ENCODE measurements at places on chromosomes 1 and 21.

DNA sequence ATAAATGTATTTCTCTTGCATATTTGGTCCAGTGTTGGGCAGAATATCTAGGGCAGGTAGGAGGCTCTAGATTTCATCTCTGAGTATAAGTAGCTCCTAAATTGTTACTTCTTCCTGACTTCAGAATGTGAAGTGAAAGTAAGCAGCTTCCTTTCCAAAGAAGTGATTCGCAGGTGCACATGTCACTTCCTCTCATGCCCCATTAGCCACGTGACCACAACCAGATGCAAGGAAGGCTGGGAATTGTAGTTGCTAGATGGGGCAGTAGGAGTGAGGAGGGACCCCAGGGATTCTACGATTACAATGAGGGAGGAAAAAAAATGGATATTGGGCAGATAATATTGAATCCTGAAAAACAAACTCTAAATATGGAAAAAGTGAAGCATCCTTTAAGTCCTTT, 113.2 kb upstream of the CYYR1 start:
- DNase-seq, result no peak

DNA sequence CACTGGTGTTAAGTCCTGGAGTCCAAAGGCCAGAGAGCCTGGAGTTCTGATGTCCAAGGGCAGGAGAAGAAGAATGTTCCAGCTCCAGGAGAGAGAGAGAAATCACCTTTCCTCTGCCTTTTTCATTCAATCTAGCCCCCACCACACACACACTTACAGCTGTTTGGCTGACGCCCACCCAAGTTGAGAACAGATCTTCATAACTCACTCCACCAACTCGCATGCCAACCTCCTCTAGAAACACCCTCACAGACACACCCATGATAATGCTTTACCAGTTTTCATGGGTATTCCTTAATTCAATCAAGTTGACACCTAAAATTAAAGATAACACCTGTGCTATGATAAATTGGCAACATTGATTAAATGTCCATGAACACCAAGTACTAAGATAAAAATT, 42.0 kb downstream of the MNDA start:
- no peak for DNase-seq

DNA sequence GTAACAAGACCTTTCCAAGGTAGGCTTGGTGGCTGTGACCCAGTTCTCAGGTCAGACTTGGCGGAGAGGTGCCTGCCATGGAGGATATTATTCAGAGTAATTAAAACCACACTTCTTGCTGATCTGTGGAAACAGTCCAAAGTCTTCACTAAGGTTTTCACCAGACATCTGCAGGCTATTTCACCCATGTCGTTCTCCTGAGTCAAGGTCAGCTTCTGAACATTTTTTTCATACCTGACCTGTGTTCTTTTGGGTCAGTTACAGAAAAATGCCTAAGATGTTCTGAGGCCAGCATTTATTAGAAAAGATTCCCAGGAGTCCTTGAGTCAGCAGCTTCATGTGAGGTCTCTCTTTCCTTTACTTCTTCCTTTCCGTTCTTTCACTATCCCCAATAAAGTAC, 54.9 kb downstream of the RGL1 start:
- DNase-seq, result no peak

DNA sequence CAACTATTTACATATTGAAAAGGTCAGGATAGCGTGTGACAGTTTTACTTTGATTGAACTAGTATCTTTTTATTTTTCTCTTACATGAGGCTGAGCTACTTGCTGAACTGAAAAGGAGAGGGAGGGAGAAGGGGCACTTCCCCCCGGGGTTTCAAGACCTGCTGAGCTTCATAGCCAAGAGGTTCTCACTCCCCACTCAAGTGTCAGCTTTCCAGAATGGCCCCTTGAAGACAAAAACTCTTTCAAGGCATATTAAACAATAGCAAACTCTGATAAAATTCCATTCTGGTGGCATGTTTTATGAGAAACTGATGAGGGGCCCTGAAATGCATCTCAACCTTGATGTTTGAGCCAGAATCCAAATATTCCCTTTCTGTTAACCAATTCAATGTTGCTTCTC, 143.0 kb downstream of the KAZN start:
- no peak for DNase-seq

- no peak for DNase-seq
Measured at GRCh38 chr1:25198663-25199252, 33.5 kb downstream of the SYF2 start.

- DNase-seq, result no peak
Measured at GRCh38 chr1:197987294-197987693, 70.1 kb downstream of the LHX9 start.

DNA sequence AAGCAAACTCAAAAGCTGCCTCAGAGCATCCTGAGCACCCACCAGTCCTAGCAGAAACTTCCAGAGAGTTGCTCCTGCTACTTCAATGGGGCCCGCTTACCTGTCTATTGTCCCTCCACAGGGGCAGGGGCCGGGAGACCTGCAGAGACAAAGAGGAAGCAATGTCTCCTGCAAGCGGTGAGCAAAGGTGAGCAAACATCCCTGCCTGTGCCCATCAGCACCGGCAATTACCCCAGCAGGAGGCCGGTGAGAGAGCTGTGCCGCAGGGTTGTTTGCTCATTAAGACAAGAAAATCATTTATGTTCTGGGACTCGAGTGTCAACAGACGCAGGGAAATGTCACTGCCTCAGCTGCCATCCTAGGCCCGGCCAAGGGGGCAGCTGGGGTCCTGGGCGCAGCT, 53.8 kb upstream of the TARDBP start:
- DNase-seq, result no peak

GRCh38 chr1:159098596-159098995, 22.0 kb upstream of the AIM2 start:
- DNase-seq, result no peak

- DNase-seq, result no peak
Measured at GRCh38 chr1:76669624-76670315, 197.5 kb upstream of the ST6GALNAC5 start.

- no peak for DNase-seq
Measured at GRCh38 chr1:84103197-84103992, 40.7 kb upstream of the PRKACB start.

GRCh38 chr21:45285266-45285931, 2.3 kb downstream of the POFUT2 start:
- DNase-seq, result no peak

GRCh38 chr1:1334835-1335234, 3.8 kb downstream of the TAS1R3 start:
- DNase-seq, result no peak

DNA sequence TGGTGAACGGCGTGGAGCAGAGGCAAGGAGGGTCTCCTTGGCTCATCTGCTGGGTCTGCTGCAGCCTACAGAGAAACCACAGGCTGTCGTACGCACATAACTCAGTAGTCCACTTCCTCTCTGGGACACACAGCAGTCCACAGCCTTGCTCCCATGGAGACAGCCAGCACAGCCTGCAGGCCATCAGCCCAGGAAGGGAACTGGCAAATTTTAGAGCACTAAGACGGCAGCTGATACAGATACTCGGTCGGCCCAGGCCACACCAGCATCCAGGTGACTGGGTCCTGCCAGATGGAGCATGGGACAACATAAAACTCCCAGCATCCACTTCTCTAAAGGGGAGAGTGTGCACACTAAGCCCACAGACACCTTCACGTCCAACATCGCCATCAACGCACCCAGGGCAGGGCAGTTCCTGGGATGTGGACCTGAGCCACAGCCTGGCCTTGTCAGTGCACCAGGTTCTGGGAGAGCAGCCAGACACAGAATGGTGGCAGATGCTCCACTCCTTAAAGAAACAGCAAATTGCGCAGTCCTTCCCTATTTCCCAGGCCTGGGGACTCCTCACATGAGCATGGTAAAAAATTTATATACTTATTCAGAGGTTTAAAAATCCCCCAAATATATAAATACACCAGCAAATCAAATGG, 247.1 kb upstream of the RAB4A start:
- DNase-seq, result no peak

DNA sequence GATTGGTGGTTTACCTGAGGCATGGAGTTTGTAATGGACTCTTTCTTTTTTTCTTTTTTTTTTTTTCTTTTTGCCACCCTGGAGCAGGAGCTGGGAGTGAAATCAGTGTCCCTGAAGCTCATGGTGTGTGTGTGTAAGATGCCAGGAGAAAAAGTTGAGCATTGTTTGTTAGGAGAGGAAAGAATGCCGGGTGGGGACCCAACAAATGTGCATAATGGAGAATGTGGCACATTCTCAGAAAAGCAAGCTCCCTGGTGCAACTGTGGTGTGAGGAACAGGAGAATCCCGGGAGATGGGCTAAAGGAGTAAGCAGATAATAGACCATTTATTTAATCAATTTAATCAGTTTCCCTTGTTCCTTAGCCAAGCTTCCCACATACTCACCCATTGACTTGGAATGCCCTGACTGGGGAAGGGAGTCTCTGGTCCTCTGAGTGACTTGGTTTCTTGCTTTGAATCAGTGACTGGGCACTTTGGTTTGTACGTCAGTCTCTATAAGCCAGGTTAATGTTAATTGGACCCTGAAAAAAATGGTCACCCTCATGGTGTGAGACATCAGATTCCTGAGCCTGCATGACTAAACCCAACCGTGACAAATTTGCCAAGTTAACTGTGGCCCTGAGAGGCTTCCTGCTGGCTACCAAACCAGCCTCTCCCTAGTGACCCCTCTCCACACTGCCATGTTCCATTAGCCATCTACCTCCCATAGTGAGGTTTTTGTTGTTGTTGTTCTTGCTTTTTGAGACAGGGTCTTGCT, 43.9 kb upstream of the ITPKB start:
- DNase-seq, result no peak

DNA sequence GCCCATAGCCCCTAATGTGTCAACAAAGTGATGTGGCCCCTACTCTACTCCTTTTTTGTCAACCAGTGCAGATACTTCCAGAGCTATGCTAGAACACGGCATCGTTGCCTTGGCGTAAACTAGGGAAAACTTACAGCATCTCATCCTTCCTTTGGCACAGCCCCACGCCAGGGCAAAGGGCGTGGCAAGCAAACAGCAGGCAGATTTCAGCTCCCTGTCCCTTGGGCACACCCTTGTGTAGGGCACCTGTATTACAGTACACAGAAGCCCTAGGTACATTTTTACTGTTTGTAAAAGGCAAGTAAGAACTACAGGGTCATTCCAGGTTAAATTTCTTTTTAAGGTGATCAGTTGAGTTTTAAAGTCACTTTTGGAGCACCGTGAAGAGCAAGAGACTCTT, 29.3 kb downstream of the PRDX6 start:
- no peak for DNase-seq

DNA sequence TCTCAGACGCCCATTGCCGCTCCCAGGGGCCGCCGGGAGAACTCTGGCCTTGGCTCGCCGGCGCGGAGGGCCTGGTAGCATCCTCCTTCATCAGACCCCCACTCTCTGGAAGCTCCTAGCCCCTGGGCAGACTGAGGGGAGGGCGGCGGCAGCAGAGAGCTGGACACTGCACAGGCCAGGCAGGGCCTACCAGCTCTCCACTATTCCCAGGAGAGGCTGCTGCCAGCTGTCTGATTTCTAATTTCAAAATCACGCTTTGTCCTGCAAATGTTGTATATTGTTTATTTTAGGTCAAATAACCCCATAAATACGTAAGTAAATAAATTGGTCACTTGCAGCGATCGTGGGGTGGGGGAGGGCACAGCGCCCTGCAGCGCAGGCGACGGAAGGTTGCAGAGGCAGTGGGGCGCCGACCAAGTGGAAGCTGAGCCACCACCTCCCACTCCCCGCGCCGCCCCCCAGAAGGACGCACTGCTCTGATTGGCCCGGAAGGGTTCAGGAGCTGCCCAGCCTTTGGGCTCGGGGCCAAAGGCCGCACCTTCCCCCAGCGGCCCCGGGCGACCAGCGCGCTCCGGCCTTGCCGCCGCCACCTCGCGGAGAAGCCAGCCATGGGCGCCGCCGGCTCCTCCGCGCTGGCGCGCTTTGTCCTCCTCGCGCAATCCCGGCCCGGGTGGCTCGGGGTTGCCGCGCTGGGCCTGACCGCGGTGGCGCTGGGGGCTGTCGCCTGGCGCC, at the start of gene MTARC1:
Gene MTARC1, plus strand, starts transcription at position 577 of the 732 bp plus-strand sequence. Its CDS starts 32 bp downstream, at position 609.
- no peak for DNase-seq

- DNase-seq, result no peak
Measured at GRCh38 chr1:41481109-41481775, 3.2 kb downstream of the EDN2 start.

GRCh38 chr1:229710746-229711145, 84.7 kb downstream of the URB2 start:
- DNase-seq, result no peak

GRCh38 chr1:67755619-67756018, 70.6 kb downstream of the GADD45A start:
- no peak for DNase-seq

DNA sequence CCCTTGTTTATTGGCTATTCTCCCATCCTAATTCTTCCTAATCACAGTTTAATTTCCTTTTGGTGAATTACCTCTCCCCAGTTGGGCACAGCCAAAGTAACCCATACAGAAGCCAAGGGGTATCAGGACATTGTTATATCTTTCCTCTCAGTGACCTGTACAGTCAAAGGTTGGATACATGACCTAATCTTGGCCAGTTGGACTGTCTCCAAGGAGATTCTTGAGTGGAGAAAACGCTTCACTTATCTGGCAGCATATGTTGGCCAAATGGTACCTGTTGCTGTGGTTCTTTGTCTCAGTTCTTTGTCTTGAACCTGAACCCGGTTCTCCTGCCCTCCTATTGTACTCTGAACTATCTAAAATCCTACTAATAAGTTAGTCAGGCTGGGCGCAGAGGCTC, 15.3 kb upstream of the TBCE start:
- DNase-seq, result no peak

DNA sequence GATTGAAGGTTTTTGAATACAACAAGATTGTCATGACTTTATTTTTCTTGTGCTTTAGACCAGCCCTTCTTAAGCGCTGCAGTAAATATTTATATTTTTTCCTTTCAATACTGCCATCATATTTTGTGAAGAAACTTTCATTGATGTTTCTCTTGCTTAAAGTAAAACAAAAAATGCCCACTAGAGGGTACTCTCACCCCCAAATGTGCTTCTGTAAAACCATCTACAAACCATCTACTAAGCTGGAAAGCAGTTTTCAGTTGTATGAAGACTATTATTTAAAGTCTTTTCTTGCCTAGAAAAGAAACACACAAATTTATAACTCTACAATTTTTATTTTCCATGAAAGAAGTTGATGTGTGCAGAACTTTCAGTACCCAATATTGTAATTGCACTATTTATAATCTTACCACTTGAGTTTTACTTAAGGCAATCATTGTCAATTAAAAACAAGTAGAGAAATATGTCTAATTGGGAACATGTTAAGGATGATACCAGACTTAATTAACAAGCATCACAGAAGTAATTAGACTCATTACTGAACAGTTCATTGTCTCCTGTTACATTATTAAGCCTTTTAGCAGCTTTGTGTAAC, 10.7 kb downstream of the LEPR start:
- DNase-seq, result no peak

DNA sequence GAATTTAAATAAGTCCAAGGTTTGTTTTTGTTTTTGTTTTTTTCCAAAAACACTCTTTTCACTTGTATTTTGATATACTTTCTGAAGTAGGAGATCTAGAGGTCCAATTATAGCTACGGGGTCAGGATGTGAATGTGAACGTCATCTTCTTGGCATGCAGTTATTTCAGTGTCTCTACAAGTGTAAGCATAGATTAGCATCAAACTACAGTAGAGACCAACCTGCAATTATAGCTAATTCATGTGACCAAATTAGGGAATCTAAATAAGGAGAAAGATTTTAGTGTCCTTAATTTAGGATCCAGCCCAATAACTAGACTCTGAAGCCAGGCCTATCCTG, 107.3 kb upstream of the PALMD start:
- no peak for DNase-seq
